Smooth muscle cell of trachea (primary cell): ENCODE measurements at places on chromosomes 6 and 20. TPM values are rescaled to one million over a fixed set of nuclear protein-coding genes. Genes with fewer than 3 reads are reported as not detected.

GPX6 gene
- total RNA-seq, result not detected in 2 replicates

PCSK2 gene
- total RNA-seq, result 0.17 TPM in 1 of 2 replicates, not detected in the other

SNAP91 gene
- not detected in 2 replicates for total RNA-seq

ADGRF5 gene
- total RNA-seq, result under 0.01 and 0.15 TPM in 2 replicates

MAPK13 gene
- total RNA-seq, result 11.3 and 13.9 TPM in 2 replicates

TRAPPC3L gene
- total RNA-seq, result 0.15 and 0.17 TPM in 2 replicates

GABRR1 gene
- not detected in 2 replicates for total RNA-seq

SHLD1 gene
- total RNA-seq, result 0.50 and 2.2 TPM in 2 replicates

LY6G6D gene
- total RNA-seq, result not detected in 2 replicates

SRSF12 gene
- total RNA-seq, result not detected in 2 replicates

SOX18 gene
- 0.29 TPM in 1 of 2 replicates, not detected in the other for total RNA-seq

RSPO3 gene
- 2.0 and 2.3 TPM in 2 replicates for total RNA-seq

PAX1 gene
- total RNA-seq, result not detected in 2 replicates

FOXC1 gene
- total RNA-seq, result 5.4 and 7.6 TPM in 2 replicates

LY6G6C gene
- total RNA-seq, result not detected in 2 replicates

CFB gene
- 24.1 and 45.0 TPM in 2 replicates for total RNA-seq

OPRL1 gene
- 1.9 and 5.8 TPM in 2 replicates for total RNA-seq

NKAIN4 gene
- not detected in 2 replicates for total RNA-seq

LST1 gene
- total RNA-seq, result not detected in 2 replicates

PTCHD4 gene
- 0.15 and 3.5 TPM in 2 replicates for total RNA-seq

ELOVL4 gene
- 5.6 and 8.7 TPM in 2 replicates for total RNA-seq

CRIP3 gene
- total RNA-seq, result 0.44 TPM in 1 of 2 replicates, not detected in the other

SF3B5 gene
- 72.0 and 108 TPM in 2 replicates for total RNA-seq

ESR1 gene
- 0.83 and 1.0 TPM in 2 replicates for total RNA-seq

SIRPB1 gene
- total RNA-seq, result 0.29 and 1.2 TPM in 2 replicates

GPSM3 gene
- 1.3 and 1.8 TPM in 2 replicates for total RNA-seq

RFX6 gene
- total RNA-seq, result not detected in 2 replicates

LPA gene
- not detected in 2 replicates for total RNA-seq

OXT gene
- not detected in 2 replicates for total RNA-seq

GRM4 gene
- total RNA-seq, result under 0.01 TPM in 1 of 2 replicates, not detected in the other

GSTA3 gene
- not detected in 2 replicates for total RNA-seq

HMGCLL1 gene
- total RNA-seq, result 1.2 and 1.3 TPM in 2 replicates
